ENCODE measurements at places on chromosomes 11 and 22. TPM values are rescaled to one million over a fixed set of nuclear protein-coding genes. Genes with fewer than 3 reads are reported as not detected.

Gene SPCS2
- 218 TPM for polyA plus RNA-seq

Gene LMF2
- 35.2 TPM for polyA plus RNA-seq

Gene CNGA4
- polyA plus RNA-seq = 0.08 TPM

Gene DCDC1
- polyA plus RNA-seq = 3.4 TPM

Gene FAM181B
- polyA plus RNA-seq = 2.8 TPM

Gene PDE2A
- 13.0 TPM for polyA plus RNA-seq

Gene OR5AR1
- polyA plus RNA-seq = not detected

Gene ROBO4
- 16.0 TPM for polyA plus RNA-seq

Gene SLC25A45
- 5.2 TPM for polyA plus RNA-seq

Gene OR56A1
- not detected for polyA plus RNA-seq

Gene P4HA3
- polyA plus RNA-seq = 1.1 TPM

Gene P2RY2
- polyA plus RNA-seq = 0.67 TPM

Gene GNG3
- polyA plus RNA-seq = 1.7 TPM

Gene UBE4A
- polyA plus RNA-seq = 34.7 TPM

Gene RHOD
- polyA plus RNA-seq = 6.1 TPM

Gene HBG1
- 6.3 TPM for polyA plus RNA-seq

Gene APOA5
- polyA plus RNA-seq = not detected

Gene OR8D4
- not detected for polyA plus RNA-seq
